ENCODE measurements at places on chromosomes 5 and 9.

GRCh38 chr5:110058175-110058574, 368.4 kb downstream of the MAN2A1 start:
- no peak for DNase-seq

DNA sequence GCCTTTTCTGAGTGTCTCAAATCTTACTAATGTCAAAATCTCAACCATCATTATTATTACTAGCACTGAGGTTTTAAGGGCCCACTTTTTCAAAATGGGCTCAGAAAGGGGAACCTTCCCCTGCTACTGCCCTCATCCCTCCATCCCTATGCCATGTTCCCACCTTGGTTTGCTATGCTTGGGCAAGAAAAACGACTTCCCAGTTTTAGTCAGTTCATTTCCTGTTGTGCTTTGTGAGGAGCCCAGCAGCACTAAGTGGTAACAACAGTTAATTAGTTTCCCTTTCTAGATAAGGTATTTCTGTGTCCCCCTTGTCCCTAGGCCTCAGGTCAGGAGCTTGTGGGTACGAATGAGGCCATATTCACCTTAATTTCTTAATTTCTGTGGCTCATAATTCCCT, 595.2 kb downstream of the RAB3C start:
- DNase-seq, result no peak

GRCh38 chr9:89328064-89328463, 9.8 kb downstream of the SECISBP2 start:
- no peak for DNase-seq

GRCh38 chr9:98905015-98905414, 38.7 kb upstream of the COL15A1 start:
- DNase-seq, result no peak

- no peak for DNase-seq
Observed at GRCh38 chr5:76154009-76154690, 71.0 kb downstream of the SV2C start.

GRCh38 chr9:89501311-89501898, 3.5 kb upstream of the SEMA4D start:
- no peak for DNase-seq

All from stimulated activated CD8-positive, alpha-beta memory T cell treated with anti-CD3 and anti-CD28 coated beads, Interleukin-15, amount 100 ng/mL, for 24 hours (primary cell).